Ureter (tissue), 1 donor: ENCODE measurements at places on chromosomes 6 and 20. TPM values are rescaled to one million over a fixed set of nuclear protein-coding genes. Genes with fewer than 3 reads are reported as not detected.

TP53TG5 gene
- total RNA-seq, result 1.2 TPM

EDN3 gene
- 0.16 TPM for total RNA-seq

TFAP2D gene
- not detected for total RNA-seq

ARID1B gene
- 223 TPM for total RNA-seq

CEP85L gene
- total RNA-seq, result 34.5 TPM

SLC18B1 gene
- 12.8 TPM for total RNA-seq

TSBP1 gene
- not detected for total RNA-seq

MLN gene
- not detected for total RNA-seq

TBXT gene
- total RNA-seq, result not detected

C20orf202 gene
- 1.2 TPM for total RNA-seq

TFAP2A gene
- 45.2 TPM for total RNA-seq

PI3 gene
- 1.7 TPM for total RNA-seq
